ENCODE measurements at places on chromosomes 5 and 9.

DNA sequence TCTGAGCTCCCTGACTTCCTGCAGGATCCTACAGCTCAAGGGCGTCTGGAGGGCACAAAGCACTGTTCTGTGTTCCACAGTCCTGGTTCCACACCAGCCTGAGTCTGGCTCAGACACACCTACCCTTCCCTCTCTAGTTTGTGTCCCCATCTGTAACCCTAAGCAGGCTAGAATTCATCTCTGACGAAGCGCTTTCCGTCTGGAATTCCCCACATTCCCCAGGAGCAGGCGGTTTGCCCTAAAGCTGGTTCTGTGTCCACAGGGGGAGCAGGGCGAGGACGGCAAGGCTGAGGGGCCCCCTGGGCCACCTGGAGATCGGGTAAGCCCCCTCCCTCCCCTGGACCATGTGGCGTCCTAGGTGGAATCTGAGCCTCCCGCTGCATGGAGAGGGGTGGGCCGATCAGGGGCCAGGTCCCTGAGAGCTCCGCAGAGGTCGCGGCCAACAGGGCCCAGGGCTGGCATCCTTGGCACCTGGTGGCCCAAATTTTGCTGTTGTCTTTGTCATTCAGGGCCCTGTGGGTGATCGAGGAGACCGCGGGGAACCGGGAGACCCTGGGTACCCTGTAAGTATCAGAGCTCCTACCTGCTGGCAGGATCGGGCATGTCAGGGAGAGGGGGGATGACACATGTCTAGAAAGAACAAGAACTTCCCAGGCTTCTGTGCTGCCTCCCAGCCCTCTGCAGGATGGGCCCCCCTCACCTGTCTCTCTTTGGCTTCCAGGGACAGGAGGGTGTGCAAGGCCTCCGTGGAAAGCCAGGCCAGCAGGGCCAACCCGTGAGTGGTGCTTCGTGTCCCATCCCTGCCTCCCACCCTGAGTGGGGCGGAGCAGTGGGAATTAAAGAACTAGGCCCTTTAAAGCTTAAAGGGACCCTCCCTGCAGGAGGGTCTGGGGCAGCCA is 34.5 kb upstream of the ORM1 start:
- DNase-seq = no peak

- no peak for DNase-seq
These were observed 12.0 kb upstream of the NRARP start for GRCh38 chr9:137313956-137314560.

DNA sequence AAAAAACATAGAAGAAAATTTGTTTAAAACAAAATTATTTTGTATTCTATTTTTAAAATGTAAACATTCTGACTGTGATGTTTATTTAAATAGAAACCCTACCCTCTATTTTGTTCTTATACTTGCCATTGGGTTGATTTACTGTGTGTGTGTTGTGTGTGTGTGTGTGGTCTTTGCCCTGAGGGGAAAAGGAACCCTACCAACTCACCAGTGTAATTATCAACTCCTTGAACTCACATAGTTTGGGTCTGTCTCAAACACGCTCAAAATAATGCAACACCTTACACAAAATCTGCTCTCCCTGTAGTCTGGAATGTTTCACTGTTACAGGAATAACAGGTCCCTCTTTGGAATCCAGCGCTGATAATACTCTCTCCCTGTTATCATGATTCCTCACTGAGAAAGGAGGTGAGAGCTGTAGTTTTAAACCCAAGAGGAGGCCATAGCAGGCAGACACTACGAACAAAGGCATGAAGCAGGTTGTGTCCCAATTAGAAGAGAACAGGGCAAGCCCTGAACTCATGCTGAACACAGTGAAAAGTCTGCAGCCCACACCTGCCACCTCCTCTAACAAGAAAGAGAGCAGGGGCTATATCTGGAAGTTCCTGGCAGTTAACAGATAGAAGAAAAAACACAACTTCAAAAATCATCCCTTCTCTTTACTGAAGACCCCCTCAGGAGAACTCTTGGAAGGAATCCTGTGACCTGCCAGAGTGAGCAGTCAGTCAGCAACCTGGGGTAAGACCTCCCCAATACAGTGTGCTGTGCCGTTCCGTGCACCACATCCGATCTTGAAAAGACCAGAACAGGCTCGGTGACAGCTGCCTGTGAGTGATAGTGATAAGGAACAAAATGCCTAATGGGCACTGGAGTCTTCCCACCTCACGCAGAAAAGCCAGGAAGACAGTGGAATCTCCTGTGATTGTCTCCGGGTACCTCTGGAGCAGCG is 608.1 kb upstream of the ADAMTS16 start:
- no peak for DNase-seq

GRCh38 chr5:163988566-163988965 is 483.1 kb downstream of the MAT2B start:
- no peak for DNase-seq

DNA sequence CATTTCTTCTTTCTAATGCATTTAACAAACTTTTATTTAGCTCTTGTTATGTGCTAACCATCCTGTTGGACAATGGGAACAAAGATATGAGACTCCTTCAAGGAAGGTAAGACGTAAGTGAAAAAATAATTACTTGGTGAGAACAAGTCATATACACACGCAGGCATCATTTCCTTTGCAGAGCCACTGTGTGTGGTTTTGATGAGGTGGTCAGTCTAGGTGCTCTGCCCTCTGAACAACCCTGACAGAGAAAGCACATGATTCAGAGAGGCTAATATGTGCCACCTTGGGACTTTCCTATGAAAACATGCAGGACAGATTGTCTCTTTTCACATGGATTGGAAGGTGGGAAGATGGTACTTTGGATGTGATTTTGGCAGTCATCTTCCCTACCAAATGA is 1162.5 kb upstream of the DMAC1 start:
- DNase-seq = no peak

DNA sequence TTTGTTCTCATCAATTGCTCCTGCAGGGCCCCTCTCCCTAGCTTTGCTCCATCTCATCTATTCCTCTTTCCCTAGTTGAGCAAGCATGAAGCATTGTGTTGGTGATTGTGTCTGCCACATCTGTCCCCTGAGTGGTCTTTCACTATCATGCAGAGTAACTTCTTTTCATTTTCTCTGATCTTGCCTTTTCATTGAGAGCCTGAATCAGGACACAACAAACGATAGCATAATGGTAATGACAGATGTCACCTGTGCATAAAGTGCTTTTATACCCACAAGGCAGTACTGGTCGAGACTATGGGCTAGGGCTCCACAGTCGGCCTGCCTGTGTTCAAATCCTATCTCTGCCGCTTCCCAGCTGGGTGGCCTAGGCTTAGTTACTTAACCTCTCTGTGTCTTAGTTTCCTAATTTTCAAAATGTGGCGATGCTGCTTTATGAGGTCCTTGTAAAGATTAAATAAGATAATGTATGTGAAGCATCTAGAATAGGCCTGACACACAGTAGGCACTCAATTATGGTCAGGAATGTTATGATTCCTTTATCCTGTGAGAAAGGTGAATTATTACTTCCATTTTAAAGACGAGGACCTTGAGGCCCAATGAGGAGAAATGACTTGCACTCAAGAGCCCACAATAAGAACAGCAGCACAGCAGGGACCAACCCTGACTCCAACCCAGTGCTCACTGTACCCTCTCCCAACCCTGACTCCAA is 137.1 kb upstream of the ZNF618 start:
- DNase-seq = no peak

DNA sequence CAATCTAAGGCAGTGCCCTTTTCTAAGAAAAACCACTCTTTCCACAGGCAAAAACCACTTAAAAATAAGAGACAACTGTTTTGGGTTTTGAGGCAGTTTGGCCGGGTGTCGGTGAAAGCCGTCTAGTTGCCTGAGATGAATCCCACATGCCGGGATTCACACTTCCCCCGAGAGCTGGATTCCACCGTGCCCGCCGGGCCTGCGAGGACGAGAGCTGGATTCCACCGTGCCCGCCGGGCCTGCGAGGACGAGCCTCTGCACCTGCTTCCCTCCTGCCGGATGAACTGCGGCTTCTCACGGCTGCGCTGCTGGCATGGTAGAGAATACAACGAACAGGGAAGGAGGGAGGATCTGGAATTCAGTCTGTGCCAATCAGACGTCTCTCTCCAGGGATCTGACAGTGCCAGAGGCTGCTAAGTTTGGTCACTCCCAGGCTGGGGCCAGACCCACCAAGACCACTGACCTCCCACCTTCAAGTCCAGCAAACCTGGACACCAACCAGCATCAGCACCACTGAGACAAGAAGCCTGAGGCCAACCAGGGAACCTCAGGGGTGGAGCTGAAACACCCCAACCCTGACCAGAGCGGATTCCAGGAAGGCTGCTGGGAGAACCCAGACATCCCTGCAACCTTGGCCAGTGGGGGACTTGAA is 23.0 kb downstream of the VAV2 start:
- DNase-seq = no peak

GRCh38 chr5:125576822-125577221 is 830.4 kb upstream of the ZNF608 start:
- DNase-seq = no peak

- DNase-seq = no peak
These were observed 34.2 kb downstream of the SUSD1 start for GRCh38 chr9:112140936-112141335.

DNA sequence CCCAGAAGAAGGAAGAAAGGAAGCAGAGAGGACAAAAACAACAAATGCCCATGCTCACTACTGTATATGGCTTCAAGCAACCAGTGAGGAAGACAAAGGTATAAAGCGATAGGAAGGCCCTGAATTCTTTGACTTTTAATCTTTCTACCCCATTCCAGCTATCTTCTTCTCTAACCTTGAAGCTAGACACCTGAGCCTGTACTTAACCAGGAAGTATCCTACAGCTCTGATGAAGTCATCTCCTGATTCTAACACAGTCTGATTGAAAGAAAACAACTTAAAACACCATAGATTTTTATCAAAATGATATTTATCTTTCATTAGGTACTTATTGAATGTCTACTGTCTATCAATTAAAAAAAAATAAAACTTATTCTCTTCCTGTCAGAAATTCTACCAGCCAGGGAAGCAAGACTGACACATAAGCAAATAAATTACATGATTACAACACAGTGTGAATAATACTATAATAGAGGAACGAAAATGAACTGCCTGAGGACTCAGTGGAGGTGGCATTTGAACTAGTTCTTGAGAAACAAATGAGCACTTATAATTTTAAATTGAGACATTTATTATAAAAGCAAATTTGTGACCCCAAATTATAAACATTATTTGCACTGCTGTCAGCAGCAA is 123.3 kb upstream of the ELL2 start:
- DNase-seq = no peak

- no peak for DNase-seq
These were observed 509.5 kb upstream of the PAPPA start for GRCh38 chr9:115643948-115644727.

GRCh38 chr5:53381-54174 is 38.4 kb upstream of the PLEKHG4B start:
- no peak for DNase-seq

GRCh38 chr9:136977649-136978072 is 357 bp downstream of the PTGDS start:
- no peak for DNase-seq

GRCh38 chr9:116693233-116693731 is 6.2 kb downstream of the TRIM32 start:
- no peak for DNase-seq

- peak; percentile 96 for DNase-seq
These were observed 152.6 kb upstream of the MSX2 start for GRCh38 chr5:174571662-174572397.

- no peak for DNase-seq
These were observed 30.0 kb upstream of the SLC22A5 start for GRCh38 chr5:132339502-132339901.

DNA sequence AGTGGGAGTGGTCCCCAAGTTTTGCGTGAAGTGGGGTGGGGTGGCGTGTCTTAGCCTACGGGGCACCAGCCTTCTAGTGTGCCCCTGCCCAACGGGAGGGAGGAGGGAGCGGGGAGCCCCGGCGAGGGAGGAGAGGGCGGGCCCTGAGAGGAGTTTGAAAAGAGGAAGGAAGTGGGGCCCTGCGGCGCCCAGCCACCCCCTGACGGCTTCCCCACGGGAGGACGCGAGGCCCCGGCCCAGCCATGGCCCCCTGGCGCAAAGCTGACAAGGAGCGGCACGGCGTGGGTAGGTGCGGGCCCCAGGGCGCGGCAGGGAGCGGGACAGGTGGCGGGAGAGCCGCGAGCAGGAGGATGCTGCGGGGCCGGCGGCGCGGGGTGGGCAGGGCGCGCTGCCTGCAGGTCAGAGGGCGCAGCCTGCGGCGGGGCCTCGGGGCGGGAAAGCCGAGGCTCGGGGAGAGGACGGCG is at the start of gene DOCK2:
DOCK2 (plus strand) TSS at position 191 of the 464 bp plus-strand sequence; CDS start at position 243, 52 bp downstream.
- DNase-seq = no peak

- DNase-seq = no peak
These were observed 796.3 kb downstream of the MAT2B start for GRCh38 chr5:164301708-164302107.

GRCh38 chr5:108233617-108234155 is 148.2 kb downstream of the FBXL17 start:
- DNase-seq = no peak

DNA sequence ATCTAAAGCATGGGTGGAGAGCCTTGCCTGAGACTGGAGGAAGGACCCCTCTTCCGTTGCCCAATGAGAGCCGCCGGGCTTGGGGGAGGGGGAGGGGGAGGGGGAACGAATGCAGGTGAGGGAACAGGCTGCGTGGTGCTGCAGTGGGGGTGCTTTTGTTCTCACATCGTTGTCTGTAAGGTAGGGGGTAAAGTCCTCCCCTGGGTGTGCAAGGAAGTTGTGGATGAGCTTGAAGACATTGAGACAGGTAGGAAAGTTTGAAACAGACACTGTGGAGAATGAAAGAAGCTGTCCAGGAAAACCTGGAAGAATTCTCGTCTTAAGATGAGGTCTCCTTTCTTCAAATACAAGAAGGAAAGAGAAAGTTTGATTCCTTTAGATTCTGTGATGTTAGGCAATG is 94.1 kb upstream of the LIFR start:
- no peak for DNase-seq

GRCh38 chr9:18922161-18922885 is 110.7 kb downstream of the SAXO1 start:
- no peak for DNase-seq

- no peak for DNase-seq
These were observed 12.5 kb downstream of the SQSTM1 start for GRCh38 chr5:179833056-179833708.

DNA sequence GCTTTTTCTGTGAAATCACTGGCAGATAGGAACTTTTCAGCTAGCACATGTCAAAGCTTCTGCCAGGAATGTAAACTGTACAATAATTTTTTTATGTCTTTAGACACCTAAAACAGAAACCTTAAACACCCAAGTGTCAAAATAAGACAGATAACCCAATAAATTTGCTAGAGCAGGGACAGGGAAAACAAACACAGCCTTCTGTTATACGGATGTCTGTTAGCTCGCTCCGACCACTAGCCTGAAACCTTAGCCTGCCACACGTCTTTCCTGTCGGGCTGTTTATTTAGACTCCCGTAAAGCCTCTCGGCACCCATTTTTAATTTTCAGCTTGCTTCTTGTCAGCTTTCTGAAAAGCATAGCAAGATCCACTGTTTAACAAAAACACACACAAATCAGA is 355.4 kb upstream of the SLC24A2 start:
- DNase-seq = no peak

DNA sequence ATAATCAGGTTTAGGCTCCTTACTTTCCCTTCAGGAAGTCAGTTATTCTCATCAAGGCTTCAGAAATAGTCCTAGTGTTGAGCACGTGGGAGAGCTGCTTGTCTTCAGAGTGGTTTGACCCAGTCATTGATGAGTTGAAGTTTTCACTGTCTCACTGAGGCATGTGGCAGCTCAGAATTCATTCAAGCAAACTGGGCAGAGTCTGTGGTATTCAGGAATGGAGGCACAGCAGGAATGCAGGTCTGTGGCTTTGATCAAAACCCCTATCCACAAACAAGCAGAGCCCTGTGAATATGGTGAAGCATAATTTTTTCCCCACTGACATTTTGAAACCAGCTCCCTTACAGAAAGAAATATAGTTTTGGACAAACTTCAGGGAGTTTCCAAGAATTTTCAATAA is 207.3 kb downstream of the CD180 start:
- no peak for DNase-seq

- no peak for DNase-seq
These were observed 57.3 kb downstream of the PHF2 start for GRCh38 chr9:93633492-93634221.

All from AG04450 (cell line).